ENCODE measurements at places on chromosomes 7 and 10. TPM values are rescaled to one million over a fixed set of nuclear protein-coding genes. Genes with fewer than 3 reads are reported as not detected.

SFTPA1 gene
- 1.7 TPM for total RNA-seq

FAM13C gene
- 49.7 TPM for total RNA-seq

DNA sequence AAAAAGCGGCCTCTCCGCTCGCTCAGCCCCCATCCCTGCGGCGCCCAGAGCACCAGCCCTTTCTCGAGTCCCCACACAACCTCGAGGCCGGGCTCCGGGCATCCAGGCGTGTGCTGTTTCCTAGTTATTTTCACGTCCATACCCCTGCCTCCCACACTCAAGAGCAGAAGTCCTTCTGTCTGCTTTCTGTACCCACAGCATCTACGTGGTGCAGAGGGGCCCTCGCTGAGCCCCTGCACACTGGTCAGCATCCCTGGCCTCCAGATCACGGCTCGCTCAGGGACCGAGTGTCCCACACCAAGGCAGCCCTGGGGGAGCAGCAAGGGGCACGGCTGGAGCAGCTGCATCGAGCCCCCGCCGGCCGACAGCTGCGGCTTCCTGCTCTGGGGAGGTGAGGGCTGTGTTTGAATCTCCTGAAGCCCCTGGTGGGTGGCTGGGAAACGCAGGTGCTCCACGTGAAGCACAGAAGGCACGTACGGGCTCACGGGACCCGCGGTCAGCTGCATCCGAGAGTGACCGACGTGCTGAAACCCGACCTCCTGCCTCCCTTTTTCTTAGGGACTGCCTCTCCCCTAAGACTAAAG lies 333.1 kb downstream of the DNAJB6 start:
- H3K27ac ChIP-seq = no peak overlapping the region
- no peak for DNase-seq
- no peaks in the 10 kb centered on the region for H3K27me3 ChIP-seq
- no peaks in the 10 kb centered on the region for H3K4me1 ChIP-seq

GRCh38 chr10:60148266-60148840 lies 241.3 kb downstream of the ANK3 start:
- no peaks in the 10 kb centered on the region for H3K4me1 ChIP-seq
- no peak overlapping the region for H3K27ac ChIP-seq
- no peak overlapping the region for H3K4me3 ChIP-seq
- no peak for DNase-seq

DNA sequence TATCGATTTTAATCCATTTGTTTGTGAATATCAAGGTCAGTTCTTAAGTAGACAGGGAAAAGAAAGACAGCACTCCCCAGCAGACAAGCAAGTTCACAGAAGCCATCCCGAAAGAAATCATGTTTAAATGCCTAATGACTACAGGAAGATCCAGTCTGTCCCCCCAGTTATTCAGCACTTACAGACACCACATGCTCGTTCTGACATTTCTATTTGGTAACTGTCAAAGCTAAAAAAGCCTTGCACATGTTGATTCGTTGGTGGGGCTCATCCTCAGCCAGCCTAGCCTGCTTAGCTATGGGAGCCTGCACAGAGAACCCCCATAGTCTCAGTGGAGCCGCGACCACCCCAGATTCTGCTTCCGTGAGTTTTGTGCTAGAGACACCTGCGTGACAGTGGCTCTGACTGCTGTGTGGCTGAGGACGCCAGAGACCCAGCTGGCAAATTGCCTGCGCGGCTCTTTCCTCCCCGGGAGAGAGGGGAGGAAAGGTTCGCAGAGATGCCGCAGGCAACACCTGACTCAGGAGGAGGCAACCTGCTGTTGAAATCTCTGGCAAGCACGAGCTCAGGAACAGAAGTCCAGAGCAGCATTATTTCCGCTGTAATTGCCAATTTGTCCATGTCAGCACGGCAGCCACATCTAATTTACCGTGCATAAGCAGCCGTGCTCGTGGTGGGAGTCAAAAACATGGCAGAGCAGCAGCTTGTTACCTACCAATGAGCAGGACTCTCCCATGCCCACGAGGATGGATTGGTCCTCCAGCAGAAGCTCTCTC lies 194.2 kb downstream of the GPAM start:
- no peak for DNase-seq
- H3K27ac ChIP-seq = no peak overlapping the region
- no peak overlapping the region for H3K4me3 ChIP-seq
- no peaks in the 10 kb centered on the region for H3K27me3 ChIP-seq
- no peaks in the 10 kb centered on the region for H3K36me3 ChIP-seq

GRCh38 chr10:63415640-63416244 lies 50.0 kb downstream of the JMJD1C start:
- no peaks in the 10 kb centered on the region for H3K27me3 ChIP-seq
- H3K27ac ChIP-seq = no peak overlapping the region
- no peak for DNase-seq
- H3K36me3 ChIP-seq = no peaks in the 10 kb centered on the region
- H3K4me3 ChIP-seq = no peak overlapping the region
- peaks cover 3% of the 10 kb centered on the region for H3K4me1 ChIP-seq

- DNase-seq = peak; percentile 46
- no peak overlapping the region for H3K4me3 ChIP-seq
- no peaks in the 10 kb centered on the region for H3K4me1 ChIP-seq
- no peaks in the 10 kb centered on the region for H3K36me3 ChIP-seq
Observed at GRCh38 chr7:44713141-44713540, 35.5 kb upstream of the ZMIZ2 start.

- H3K27me3 ChIP-seq = no peaks in the 10 kb centered on the region
- no peaks in the 10 kb centered on the region for H3K4me1 ChIP-seq
- H3K36me3 ChIP-seq = peaks cover 8% of the 10 kb centered on the region
- H3K4me3 ChIP-seq = no peak overlapping the region
- no peak for DNase-seq
Observed at GRCh38 chr7:55484834-55485233, 87.5 kb downstream of the VOPP1 start.

DNA sequence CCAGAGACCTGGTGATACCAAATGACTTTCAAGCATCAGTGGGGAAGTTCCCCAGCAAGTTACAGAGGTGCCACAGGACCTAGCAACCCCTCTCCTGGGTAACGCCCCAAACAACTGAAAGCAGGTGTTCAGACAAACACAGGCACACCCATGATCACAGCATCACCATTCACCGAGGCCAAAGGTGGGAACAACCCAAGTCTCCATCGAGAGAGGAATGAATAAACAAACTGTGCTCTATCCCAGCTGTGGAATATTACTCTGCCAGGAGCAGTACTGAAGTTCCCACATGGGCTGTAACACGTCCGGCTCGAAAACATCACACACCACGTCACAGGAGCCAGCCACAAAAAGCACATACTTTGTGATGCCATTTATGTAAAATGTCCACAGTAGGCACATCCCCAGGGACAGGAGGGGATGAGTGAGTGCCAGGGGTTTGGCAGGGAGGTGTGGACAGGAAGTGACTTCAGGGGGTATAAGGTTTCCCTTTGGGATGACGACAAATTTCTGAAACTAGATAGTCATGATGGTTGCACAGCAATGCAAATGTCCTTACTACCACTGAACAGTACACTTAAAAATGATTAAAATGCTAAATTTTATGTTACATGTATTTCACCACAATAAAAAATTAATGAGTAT lies 222.8 kb downstream of the TNS3 start:
- H3K36me3 ChIP-seq = peaks cover 2% of the 10 kb centered on the region
- H3K27me3 ChIP-seq = no peaks in the 10 kb centered on the region
- H3K4me3 ChIP-seq = no peak overlapping the region
- H3K27ac ChIP-seq = no peak overlapping the region
- no peak for DNase-seq

DNA sequence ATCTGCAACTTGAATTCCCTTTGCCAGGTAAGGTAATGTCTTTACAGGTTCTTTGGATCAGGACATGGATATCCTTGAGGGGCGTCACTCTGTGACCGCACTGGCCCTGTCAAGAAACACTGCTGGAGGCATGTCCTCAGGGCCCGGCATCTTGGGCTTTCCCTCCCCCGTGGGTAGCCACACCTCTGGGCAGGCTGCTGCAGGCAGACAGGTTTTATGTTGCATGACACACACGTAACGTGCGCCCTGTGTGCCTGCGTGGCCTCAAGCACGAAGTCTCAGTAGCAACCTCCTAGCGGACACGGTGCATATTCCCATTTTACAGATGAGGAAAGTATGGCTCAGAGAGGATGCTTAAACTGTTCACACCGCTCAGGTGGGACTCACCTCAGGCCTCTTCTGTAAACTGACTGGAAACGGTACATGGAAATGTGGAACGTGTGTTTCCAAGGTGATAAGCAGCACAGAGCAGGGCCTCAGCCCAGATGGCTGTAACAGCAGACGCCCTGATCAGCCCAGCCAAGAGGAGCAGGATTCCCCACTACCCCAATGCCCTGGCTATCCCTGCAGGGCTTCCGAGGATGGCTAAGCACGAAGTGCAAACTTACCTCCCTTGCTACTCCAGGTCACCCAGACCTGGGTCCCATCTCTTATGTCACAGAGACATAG lies 553.6 kb downstream of the TCERG1L start:
- DNase-seq = peak; percentile 14
- no peaks in the 10 kb centered on the region for H3K4me1 ChIP-seq
- no peak overlapping the region for H3K27ac ChIP-seq
- H3K27me3 ChIP-seq = no peaks in the 10 kb centered on the region
- no peak overlapping the region for H3K4me3 ChIP-seq

GRCh38 chr10:15745751-15746150 lies 26.0 kb upstream of the ITGA8 start:
- DNase-seq = no peak
- no peak overlapping the region for H3K4me3 ChIP-seq
- no peaks in the 10 kb centered on the region for H3K27me3 ChIP-seq
- H3K27ac ChIP-seq = no peak overlapping the region

All from aorta (tissue), 5 donors.